ENCODE measurements at places on chromosomes 1 and 21. TPM values are rescaled to one million over a fixed set of nuclear protein-coding genes. Genes with fewer than 3 reads are reported as not detected.

GRCh38 chr1:233109096-233109495, 158.7 kb downstream of the NTPCR start:
- no peak for DNase-seq

GRCh38 chr1:35386290-35386689, 117.8 kb downstream of the ZMYM4 start:
- no peak for DNase-seq

The LRRC38 gene
- total RNA-seq, result 0.73 TPM

DNA sequence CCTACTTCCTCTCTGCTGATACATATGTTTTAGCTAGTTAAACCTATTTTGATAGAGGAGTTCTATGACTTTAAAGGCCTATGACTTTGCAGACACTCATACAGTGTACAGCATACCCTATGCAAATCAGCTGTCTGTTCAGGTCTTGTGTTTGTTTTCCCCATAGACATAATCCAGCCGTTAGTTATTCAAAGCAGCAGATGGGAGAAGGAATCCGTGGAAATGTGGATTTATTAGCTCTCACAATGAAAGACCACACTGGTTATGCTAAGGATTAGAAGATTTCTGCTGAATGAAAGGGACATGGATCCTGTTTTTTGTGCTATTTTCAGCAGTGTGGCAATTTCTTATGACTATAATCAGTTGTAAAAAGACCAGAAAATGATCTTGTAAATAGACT, 59.8 kb downstream of the MAST2 start:
- DNase-seq, result no peak

The IRF6 gene
- total RNA-seq, result 34.0 TPM

DNA sequence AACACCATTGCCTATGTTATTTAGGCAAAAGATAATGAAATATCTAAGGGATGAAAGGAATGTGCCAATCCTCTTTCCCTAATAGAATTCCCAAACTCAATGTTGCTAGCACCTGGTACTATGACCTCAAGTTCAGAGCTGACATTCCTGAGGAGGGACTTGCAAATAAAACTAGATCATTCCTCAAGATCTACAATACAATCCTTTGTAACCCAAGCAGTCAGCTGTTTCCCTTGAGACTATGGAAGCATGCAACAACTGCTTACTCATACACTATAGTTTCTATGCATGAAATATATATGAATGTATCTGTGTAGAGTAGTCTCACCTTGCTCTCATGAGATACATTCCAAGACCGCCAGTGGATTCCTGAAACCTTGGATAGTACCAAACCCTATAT, 65.0 kb downstream of the ABL2 start:
- DNase-seq, result no peak

DNA sequence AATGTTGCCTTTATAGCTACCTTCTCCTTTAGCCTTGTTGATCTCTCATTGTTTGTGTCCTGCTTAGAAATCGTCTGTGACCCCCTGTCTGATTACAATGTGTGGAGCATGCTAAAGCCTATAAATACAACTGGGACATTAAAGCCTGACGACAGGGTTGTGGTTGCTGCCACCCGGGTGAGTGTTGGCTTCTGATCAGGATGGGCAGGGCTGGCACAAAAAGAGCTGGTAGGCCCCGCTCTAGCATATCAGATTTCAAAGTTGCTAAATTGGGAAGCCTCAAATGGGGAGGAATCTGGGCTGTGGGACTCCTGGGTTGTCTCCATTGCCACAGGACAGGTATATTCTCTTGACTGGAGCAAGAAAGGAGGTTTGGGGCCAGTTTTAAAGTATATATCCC, 8.4 kb downstream of the NCSTN start:
- DNase-seq, result no peak

GRCh38 chr1:156387870-156388173, 18.8 kb downstream of the RHBG start:
- no peak for DNase-seq

DNA sequence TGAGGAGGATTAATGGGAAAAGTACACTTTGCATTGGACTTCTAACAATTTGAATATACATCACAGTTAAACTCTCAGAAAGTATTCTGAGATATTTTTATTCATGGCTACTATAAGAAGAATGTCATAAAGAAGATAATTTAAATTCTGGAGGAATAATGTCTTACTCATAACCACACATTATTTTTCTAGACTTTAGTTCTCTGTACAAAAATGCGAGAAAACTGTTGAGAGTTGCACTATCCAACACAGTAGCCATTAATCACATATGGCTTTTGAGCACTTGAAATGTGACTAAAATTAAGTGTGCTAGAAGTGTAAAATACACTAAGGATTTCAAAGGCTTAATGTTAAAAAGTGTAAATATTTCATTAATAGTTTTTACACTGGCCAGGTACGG, 53.8 kb downstream of the CRB1 start:
- no peak for DNase-seq

The ESPN gene
- 0.32 TPM for total RNA-seq

- no peak for DNase-seq
Measured at GRCh38 chr1:153253693-153254092, 5.8 kb upstream of the LORICRIN start.

The DCLRE1B gene
- total RNA-seq, result 2.1 TPM

- no peak for DNase-seq
Measured at GRCh38 chr1:206495011-206495461, 12.3 kb upstream of the RASSF5 start.

The PAFAH2 gene
- total RNA-seq, result 18.5 TPM

The FCRL6 gene
- total RNA-seq, result 0.16 TPM

GRCh38 chr1:85615586-85616363, 35.2 kb downstream of the CCN1 start:
- no peak for DNase-seq

- no peak for DNase-seq
Measured at GRCh38 chr1:113784104-113784779, 25.0 kb upstream of the PHTF1 start.

- no peak for DNase-seq
Measured at GRCh38 chr1:205298191-205298994, 23.2 kb downstream of the NUAK2 start.

- DNase-seq, result no peak
Measured at GRCh38 chr1:58881471-58881994, 97.7 kb upstream of the JUN start.

DNA sequence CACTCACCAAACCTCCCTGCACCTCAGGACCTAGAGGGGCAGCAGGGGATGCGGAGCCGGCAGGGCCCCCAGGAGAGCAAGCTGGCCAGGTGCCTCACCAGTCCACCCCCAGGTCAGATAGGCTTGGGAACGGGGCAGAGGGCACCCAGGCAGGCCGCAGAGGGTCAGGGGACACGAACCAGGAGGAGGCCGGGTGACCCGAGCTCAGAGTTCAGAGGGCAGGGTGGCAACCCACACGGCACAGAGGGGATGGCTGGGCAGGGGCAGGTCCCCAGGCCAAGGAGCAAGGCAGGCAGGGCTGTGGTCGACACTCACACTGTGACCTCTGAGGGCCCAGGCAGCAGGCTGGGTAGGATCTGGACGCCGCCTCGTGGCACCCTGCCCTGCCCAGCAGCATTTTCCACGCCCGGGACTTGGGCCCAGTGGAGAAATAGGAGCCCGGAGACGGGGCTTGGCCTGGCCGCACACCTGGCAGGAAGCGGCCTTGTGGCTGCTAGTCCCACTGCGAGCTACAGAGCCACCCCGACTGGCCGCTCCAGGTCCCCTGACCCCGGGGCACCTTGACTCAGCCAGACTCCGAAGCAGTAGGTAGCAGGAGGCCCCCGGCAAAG, 5.3 kb downstream of the DVL1 start:
- DNase-seq, result no peak

GRCh38 chr1:187566354-187566753, 737.6 kb downstream of the PLA2G4A start:
- no peak for DNase-seq

The FAM78B gene
- total RNA-seq, result 2.7 TPM

DNA sequence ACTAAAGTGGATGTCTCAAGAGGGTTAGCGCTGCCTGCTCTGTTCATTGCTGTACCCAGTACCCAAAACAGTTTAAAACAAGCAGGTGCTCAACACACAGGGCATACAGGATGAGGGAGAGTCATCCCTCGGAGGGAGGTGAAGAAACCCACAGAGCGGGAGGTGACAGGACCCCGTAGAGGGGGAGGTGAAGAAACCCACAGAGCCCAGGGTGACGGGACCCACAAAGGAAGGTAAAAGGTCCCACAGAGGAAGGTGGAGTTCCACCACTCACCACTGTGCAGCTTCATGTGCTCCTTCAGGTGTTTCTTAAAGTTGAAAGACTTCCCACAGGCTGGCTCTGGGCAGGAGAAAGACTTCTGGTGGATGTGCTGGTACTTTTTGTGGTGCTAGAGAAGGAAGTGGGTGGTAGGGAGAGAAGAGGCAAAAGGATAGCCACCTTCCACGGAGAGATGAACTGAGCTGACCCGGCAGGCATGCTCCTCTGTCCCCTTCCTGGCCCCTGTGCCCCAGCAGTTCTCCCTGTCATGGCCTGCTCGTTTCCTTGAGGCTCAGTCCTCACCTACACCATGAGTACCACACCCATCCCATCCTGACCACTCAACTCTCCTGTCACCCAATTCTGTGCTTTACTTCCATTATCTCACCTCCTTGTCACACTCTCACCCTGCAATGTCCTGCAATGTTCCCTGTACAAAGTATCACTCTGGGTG, 5.1 kb downstream of the ZNF692 start:
- DNase-seq, result no peak

DNA sequence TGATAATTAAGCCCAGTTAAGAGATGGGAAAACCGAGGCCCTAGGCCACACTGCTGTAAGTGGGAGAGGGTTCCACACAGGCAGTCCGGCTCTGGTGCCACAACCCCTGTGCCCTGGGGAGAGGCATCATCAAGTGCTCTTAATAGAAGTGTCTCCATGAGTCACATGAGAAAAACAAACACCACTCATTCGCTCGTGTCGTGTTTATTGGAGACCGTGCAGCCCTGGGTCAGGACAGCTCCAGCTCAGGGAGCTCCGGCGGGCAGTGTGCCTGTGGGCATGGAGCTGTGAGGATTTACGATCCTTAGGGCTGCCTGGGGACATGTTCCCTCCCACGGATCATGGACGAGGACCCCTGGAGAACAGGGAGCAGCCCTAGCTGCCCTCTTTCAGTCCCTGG, 658.5 kb downstream of the AJAP1 start:
- no peak for DNase-seq

The BGLAP gene
- 0.78 TPM for total RNA-seq

The SPRR3 gene
- not detected for total RNA-seq

The DNALI1 gene
- 3.0 TPM for total RNA-seq

DNA sequence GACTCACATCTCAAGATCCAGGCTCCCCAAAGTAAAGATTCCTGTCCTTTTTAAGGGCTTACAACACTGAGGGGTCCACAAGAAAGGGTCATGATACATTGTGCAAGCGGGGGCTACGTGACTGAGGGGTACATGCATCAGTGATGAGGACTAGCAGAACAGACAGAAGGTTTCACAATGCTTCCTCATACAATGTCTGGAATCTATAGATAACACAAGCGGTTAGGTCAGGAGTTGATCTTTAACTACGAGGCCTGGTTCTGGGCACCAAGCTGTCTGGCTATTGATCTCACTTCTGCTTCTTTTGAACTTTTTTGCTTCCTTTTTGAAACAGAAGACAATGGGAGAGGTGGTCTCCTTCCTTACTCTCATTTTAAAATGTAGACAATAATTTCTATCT, 718.6 kb downstream of the AMY1C start:
- DNase-seq, result no peak

The RAB7B gene
- 2.1 TPM for total RNA-seq

GRCh38 chr1:27166929-27167328, 12.0 kb upstream of the SLC9A1 start:
- no peak for DNase-seq

DNA sequence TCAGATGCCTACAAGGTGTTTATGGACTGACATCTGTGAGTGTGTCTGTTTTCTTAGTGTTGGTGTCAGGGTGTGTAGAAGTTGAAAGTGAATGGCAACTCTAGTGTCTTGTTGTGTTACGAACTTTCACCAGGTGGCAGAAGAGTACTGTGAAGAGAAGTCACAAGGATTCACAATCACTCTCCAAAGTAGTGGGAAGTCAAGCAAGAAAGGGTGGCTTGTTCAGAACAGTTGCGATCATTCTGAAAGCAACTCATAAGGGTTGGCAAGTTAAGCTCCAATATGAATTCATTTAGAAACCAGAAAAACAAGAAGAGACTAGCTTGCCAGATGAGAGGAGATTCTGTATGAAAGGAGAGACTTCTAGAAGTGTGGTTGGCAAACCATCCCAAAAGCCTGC, 86.1 kb downstream of the FASLG start:
- no peak for DNase-seq

GRCh38 chr1:26372039-26372438, 511 bp downstream of the ZNF683 start:
- no peak for DNase-seq

The OR2T2 gene
- not detected for total RNA-seq

DNA sequence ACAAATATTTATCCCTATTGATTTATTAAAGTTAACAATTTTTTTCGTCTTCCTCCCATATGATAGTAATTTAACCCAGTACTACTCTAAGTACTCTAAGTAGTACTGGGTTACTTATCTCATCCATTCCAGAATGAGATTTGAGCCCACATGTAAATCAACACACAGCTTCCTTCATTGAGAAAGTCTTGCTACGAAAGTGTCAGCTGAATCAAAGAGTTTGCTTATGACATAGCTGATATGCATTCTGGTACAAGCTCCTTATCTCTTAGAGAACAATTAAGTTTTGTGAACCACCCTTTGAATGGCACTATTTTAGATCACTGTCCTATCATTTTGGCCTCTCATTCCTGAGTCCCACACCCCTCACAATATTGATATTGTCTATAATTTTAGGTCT, 2.4 kb upstream of the SLC44A3 start:
- no peak for DNase-seq

The PLA2G2C gene
- total RNA-seq, result not detected

DNA sequence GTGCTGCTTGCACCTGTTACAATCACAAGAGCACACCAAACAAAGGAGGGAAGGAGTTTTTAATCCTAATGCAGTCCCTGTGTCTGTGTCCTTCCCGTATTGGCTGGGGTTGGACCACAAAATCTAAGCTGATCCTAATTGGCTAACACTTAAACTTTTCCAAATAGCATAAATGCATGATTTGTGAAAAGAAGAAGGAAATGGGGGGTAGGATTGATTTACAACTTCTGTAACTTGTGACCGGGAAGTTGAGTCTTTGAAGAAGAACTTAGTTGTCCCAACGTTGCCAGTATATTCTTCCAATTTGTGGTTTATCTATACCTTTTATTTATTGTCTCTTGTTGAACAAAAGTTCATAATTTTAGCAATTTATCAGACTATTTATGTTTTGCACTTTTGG, 11.8 kb upstream of the IPP start:
- no peak for DNase-seq

The AKNAD1 gene
- not detected for total RNA-seq

- DNase-seq, result no peak
Measured at GRCh38 chr1:209150114-209150513, 433.4 kb upstream of the CAMK1G start.

DNA sequence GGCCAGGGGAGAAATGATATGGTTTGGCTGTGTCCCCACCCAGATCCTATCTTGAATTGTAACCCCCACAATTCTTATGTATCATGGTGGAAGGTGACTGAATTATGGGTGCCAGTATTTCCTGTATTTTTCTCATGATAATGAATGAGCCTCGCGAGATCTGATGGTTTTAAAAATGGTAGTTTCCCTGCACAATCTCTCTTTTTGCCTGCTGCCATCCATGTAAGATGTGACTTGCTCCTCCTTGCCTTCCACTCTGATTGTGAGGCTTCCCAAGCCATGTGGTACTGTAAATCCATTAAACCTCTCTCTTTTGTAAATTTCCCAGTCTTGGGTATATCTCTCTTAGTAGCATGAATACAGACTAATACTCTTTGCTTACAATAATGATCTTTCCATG, 1453.9 kb upstream of the B3GALT2 start:
- DNase-seq, result no peak

GRCh38 chr1:70017770-70018169, 187.6 kb downstream of the LRRC40 start:
- DNase-seq, result no peak

All from cardiac septum (tissue), 1 donor.